ENCODE measurements at places on chromosomes 3 and 15.

GRCh38 chr15:76193934-76194333, 117.3 kb downstream of the ETFA start:
- no peak for DNase-seq

- no peak for DNase-seq
Measured at GRCh38 chr3:170117134-170117533, 64.4 kb downstream of the PHC3 start.

DNA sequence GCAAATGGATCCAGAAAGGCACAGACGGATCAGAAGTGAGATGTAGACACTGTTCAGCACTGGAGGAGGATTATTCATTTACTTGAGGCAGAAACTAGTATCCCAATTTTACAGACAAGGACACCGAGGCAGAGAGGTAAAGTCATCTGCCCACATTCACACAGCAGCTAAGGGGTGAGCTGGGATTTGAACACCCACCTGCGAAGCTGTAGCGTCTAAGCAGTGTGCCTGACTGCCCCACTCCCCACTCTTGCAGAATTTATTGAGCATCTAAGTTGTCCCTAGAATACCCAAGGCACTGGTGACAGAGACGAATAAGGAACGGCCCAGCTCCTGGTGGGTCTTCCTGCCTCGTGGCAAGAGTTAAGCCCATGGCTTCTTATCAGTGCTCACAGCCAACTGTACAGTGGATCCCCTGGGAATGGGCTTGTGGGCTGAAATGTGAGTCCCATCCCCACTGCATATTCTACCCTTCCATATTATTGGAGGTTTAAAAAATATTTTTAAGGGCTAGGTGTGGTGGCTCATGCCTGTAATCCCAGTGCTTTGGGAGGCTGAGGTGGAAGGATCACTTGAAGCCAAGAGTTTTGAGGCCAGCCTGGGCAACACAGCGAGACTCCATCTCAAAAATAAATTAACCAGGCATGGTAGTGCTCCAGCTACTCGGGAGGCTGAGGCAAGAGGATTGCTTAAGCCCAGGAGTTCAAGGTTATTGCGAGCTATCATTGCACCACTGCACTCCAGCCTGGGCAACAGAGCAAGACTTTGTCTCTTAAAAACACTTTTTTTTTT, 77.6 kb downstream of the IQSEC1 start:
- no peak for DNase-seq

DNA sequence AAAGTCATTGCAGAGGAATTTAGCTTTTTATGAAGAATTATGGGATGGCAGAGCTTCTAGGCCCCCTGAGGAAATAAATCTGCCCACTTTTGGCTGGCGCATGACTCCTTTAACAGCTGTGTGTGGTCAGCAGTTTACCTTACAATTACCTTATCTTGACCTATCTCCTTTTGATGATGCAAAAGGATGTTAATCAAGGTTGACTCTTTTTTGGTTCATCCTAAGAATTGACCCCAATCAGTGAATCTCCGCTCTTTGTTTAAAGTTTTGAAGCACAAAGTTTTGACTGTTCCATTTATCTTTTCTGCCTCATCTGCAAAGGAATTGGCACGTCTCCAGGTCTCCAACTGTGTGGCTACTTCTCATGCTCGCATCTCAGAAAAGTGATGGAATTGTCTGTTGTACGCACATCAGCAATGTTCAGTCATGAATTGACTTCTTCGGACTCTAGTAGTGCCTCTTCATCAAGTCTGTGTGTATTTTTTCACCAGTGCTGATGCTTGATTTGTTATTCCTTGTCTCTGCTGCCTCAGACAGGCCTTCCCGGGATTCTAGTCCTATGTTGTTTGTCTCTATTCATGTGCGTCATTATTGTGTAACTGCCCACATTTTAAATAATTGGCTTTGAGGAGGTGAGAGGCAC, 196.2 kb upstream of the CFAP20DC start:
- DNase-seq = no peak
